NCI-H2081 treated with DMSO at 0.1 percent for 48 hours (cell line): ENCODE measurements at places on chromosomes 13 and 19.

DNA sequence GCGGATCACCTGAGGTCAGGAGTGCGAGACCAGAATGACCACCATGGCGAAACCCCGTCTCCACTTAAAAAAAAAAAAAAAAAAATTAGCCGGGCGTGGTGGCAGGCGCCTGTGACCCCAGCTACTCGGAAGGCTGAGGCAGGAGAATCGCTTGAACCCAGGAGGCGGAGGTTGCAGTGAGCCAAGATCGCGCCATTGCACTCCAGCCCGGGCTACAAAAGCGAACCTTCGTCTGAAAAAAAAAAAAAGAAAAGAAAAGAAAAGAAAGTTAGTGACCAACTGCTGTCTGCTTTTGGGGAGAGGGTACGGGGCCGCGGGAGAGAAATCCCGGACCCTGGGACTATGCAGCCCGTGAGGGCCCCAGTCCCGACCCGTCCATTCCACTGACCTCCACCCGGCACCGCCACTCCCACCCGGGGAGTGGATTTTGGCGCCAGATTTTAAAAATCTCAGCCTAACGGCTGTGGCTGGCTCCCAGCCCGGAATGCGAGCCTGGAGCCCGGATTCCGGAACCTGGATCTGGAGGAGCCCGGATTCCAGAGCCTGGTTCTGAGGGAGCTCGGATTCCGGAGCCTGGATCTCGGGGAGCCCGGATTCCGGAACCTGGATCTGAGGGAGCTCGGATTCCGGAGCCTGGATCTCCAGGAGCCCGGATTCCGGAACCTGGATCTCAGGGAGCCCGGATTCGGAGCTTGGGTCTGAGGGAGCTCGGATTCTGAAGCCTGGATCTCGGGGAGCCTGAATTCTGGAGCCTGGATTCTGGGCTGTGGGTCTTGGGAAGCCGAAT lies 6.1 kb upstream of the LMNB2 start:
- no peak for DNase-seq

DNA sequence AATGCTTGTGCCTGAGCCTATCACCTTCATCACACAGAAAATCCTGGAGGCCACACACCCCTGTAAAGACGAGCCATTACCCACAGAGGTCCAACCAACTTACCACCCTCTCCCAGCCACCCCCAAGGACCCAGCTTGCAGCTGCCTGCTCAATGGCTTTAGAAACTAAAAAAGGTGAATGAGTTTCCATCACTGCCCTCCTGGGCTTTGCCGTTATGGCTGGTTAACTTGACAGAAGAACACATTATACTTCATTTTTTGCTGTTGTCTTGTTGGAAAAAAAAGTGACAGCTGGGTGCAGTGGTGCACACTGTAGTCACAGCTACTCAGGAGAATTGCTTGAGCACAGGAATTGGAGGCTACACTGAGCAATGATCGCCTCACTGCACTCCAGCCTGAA lies 17.4 kb upstream of the FEM1A start:
- DNase-seq: no peak

GRCh38 chr13:80121038-80121437 lies 219.9 kb downstream of the SPRY2 start:
- DNase-seq: no peak

GRCh38 chr19:14150770-14151661 lies 14.6 kb upstream of the ASF1B start:
- no peak for DNase-seq

DNA sequence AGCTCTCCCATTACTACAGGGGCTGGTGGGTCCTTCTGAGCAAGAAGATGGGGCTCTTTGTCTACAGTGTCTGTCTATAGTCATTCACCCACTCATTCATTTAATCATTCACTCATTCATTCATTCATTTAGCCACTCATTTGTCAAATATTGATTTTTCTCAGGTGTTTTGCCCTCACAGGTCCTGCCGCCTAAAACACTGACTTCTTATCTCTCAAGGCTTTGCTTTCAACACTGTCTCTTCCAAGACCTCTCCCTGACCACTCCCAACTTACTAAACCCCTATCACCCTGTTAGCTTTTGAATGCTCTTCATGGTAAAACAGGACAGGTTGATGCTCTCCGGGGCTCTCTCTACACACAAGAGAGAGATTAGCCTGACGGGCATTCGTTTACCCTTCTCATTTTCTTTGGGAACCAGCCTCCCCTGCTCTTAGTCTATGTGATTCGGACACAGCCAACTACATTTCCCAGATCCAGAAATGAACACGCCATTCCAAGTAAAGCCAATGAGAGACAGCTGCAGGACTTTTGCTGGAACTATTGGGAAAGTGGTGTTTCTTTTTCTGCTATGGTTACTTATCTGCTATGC lies 22.7 kb downstream of the FAM187B start:
- no peak for DNase-seq

DNA sequence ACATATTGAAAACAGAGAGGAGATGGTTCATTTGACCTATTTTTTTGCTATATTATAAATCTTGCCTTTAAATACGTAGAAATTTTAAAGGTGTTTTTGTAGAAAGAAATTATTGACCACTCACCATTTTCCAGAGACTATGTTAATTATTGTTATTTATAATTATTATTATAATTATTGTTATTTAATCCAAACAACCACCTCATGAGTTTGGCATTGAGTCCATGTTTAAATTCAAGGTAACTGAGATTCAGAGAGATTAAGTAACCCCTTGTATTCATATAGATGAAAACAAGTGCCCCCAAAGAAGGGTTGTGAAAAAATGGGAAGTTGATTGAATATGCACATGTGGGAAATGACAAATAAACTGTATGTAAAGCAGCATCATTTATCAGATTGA lies 692.5 kb upstream of the MIR17HG start:
- DNase-seq: no peak

GRCh38 chr19:51120160-51120559 lies 4.5 kb upstream of the SIGLEC9 start:
- DNase-seq: no peak

GRCh38 chr13:111850458-111850857 lies 216.5 kb upstream of the SOX1 start:
- DNase-seq: no peak

DNA sequence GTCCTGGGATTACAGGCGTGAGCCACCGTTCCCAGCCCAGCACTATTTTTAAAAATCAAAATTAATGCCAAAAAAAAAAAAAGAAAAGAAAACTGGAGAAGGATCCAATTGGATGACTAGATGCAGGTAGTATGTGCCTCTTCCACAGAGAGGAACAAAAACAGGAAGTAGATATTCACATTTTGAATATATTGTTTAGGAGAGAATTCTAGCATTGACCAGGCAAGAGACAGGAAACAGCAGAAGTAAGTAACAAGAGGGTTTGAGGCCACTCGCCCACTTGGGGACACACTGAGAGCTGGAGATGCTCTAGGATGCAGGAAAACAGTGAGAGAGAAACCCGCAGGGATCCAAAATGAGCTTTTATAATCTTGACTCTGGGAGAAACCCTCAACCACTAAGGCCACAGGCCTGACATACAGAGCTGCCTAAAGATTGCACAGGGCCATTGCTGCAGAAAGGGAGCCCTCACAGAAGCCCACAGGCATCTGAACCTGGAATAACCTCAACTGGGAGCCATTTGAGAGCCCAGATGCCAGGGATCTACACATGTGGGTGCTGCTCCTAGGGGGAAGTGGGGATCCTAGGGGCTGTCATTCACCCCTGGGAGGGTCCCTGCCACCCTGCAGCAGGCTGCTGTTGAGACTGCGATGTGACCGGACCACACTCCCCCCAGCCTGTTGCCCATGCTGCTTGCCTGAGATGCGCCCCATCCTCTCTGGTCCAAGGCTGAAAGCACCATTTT lies 28.2 kb downstream of the IGFL2 start:
- no peak for DNase-seq

- no peak for DNase-seq
Observed at GRCh38 chr13:61728471-61728870, 312.8 kb upstream of the PCDH20 start.

DNA sequence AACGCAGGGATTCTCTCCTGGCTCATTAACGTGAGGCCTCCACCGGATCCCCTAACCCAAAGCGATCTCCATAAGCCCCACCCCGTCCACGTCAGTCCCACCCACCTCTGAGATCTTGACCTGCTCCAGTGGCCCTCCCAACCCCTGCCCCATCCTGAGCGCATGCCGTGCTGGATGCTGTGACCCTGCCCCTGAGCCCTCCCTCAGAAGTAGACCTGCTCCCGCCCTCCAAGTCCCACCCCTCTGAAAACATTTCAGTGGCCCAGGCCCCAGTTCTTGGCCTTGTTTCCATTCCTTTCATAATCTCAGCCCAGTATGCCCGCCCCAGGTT lies 19.9 kb downstream of the LMTK3 start:
- no peak for DNase-seq

DNA sequence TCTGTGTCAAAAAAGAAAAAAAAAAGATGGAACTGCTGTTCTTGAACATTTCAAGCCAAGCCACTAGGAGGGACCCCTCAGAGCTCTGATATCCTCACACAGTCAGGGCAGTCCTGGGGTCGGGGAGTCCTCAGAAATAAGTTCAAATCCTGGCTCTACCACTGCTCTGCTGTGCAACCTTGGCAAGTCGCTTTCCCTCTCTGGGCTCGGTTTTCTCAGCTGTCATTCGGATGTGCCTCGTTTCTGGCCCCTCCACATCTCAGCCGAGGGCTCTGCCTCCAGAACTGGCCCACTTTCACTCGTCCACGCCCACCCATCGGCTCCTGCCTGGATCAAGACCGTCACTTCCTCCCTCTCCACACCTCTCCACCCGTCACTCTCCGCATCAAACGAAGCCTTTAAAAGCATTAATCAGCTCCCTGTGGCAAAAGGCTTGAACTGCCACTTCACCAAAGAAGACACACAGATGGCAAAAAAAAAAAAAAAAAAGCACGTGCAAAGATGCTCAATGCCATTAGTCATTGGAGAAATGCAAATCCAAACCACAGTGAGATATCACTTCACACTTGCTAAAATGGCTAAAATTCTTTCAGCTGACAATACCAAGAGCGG lies 7.4 kb upstream of the ZNRF4 start:
- no peak for DNase-seq

DNA sequence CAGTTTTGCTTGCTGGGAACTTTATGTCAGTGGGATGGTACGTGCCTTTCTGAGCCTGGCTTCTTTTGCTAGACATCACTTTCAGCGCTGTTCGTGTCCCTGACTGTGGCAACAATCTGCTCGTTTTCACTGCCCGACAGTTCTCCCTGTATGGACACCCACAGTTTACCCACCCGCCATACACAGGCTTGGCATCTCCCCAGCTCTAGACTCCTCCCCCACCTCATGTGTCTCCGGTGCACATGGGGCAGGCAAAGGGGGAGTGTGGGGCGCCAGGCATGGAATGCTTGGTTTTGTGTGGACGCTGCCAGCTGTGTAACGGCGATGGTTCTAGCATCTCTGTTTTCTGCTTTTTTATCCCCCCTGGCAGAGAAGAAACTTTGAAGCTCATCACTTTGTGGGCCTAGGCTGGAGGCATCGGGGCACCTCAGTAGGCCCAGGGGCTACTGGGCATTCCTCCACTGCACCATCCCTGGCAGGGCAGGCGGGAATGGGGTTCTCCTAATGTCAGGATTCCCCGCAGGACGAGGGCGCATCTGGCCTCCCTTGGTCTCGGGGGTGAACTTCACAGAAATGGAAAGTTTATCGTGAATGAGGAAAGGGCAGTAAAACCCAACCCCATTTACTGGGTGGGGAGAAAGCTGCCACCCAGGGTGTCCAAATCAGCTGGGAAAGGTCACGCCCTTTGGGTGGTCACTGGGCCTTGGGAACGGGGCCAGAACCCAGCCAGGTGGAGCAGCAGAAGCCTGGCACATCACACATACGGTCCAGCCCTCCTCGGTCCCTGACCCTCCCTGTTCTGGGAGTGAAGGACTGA lies 60.8 kb downstream of the CEBPG start:
- no peak for DNase-seq

- DNase-seq: no peak
Observed at GRCh38 chr19:30471441-30471840, 99.3 kb downstream of the ZNF536 start.

GRCh38 chr13:98478189-98479129 lies 98.4 kb downstream of the STK24 start:
- DNase-seq: no peak

- DNase-seq: no peak
Observed at GRCh38 chr13:96783511-96783910, 210.8 kb downstream of the OXGR1 start.

GRCh38 chr13:97259798-97260714 lies 37.9 kb downstream of the MBNL2 start:
- DNase-seq: no peak

DNA sequence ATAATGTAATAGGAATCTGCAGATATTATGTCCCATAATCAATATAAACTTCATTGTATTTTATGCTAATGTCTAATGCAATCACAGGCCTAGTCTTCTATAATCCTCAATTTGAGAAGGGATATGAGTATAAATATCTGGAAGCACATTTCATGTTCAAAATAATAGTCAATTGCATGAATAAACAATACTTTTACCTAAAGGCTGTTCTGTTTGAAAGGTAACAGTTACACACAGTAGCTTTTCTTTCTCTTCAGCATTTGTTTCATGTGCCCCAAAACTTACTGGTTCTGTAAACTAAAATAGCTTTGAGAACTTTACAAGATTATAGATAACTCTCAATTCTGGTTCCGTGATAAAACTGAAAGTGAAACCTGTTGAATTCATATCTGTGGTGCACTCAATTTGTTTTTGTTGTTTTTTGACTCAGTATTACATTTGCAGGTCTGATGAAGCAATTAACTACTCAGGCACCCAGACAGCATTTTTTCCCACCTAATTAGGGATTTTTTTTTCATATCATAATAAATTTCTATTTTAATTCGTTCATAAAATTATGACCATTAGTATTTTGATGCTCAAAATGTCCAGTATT lies 1193.8 kb downstream of the SLITRK1 start:
- no peak for DNase-seq

DNA sequence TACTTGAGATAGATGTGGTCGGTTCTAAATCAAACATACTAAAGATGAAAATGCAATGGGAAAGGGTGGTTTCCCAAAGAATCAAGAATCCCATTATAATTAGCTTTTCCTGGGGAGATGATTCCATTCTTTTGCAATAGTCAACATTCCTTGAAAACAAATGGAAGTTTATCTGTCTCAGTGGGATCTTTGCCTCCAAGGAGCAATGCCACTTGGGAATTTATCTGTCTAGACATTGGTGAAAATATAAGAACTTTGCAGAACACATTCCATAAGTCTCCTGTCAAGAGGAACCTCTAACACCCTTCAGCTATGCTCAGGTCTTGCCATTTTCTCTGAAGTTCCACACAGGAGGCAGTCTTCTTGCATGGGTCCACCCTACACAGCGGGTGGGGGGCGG lies 152.5 kb downstream of the KCTD12 start:
- DNase-seq: no peak

DNA sequence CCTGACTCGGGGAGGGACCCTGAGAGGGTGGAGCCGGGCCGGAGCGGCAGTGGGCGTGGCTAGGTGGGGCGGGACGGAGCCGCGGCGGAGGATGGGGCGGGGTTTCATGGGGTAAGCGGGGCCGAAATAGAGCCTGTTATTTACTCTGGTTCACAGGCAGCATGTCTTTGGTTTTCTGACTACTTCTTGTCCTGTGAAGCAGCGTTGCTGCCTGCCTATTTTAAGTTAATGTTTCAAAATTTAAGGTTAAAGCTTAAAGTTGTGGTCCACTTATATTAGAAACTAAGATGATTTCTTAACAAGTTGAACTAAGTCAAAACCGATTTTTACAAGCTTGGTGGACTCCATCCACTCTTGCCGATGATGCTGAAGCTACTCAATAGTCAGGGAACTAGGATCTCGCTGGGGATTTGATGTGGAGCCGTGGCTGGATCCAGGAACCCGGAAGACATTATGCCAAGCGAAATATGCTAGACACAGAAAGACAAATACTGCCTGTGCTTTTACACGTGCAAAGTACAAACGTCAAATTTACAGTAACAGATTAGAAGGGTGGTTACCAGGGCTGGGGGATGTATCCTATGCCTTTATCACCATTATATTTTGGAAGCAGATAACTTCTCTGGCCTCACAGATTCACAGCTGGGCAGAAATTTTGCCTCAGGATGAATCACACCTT lies 433 bp upstream of the ZNF616 start:
- no peak for DNase-seq
